ENCODE measurements at places on chromosomes 1 and 21. TPM values are rescaled to one million over a fixed set of nuclear protein-coding genes. Genes with fewer than 3 reads are reported as not detected.

The DOP1B gene
- 3.8 TPM for polyA plus RNA-seq

The DENND2D gene
- 192 TPM for polyA plus RNA-seq

- no peak for DNase-seq
Observed at GRCh38 chr1:87231703-87232367, 96.8 kb upstream of the LMO4 start.

GRCh38 chr1:33762962-33763361, 100.9 kb upstream of the HMGB4 start:
- no peak for DNase-seq

GRCh38 chr1:78401148-78401547, 89.6 kb upstream of the PTGFR start:
- DNase-seq: no peak

DNA sequence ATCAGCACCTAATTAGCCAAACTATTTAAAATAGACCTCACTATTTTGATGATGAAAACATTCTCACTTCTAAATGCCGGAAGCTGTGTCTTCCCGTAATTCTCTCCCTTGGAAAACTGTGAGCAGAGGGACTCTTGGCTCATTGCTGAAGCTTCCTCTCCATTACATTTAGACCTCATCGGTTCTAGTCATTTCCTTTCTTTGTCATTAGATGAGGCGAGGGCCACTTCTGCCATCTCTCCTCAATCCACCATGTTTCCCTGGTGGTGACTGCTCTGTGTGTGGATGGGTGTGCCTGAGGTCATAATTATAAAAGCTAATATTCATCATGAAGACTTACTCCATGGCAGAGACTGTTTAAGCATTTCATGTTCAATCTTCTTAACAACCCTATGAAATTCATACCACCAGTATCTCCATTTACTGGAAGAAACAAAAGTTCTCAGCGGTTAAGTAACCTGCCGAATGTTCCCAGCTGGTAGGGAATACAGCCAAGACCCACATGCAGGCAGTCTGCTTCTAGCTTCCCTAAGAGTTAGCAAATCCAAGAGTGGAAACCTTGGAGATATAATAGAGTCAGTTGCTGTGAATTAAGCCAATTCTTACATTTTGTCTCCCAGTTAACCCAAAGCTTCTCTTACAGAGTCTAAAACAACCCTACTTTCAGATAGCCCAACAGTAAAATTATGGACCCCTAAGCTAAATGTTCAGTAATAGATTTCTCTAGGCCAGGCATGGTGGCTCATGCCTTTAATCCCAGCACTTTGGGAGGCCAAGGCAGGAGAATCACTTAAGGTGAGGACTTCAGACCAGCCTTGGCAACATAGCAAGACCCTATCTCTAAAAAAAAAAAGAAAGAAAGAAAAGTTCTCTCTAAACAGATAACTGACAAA, 156.2 kb downstream of the ZBTB18 start:
- no peak for DNase-seq

DNA sequence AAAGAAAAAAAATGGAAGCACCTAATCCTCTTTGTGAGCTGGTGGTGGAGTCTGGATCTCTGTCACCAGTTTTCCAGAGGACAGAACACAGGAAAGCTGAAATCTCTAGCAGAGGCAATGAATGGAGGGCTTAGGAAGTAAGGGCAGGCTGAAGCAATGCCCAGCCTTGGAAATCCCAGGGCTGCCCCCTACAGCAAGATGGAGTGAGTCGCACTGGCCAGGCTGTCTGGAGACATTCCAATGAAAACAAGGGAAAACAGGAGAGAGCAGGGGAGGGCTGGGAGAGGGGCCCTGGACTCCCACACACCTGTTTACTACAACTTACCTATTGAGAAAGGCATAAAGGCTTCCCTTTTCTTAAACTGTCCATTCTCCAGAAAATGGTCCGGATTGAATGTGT, 25.9 kb downstream of the CYP2J2 start:
- no peak for DNase-seq

- DNase-seq: no peak
Observed at GRCh38 chr1:24503059-24503751, 569 bp downstream of the RCAN3 start.

DNA sequence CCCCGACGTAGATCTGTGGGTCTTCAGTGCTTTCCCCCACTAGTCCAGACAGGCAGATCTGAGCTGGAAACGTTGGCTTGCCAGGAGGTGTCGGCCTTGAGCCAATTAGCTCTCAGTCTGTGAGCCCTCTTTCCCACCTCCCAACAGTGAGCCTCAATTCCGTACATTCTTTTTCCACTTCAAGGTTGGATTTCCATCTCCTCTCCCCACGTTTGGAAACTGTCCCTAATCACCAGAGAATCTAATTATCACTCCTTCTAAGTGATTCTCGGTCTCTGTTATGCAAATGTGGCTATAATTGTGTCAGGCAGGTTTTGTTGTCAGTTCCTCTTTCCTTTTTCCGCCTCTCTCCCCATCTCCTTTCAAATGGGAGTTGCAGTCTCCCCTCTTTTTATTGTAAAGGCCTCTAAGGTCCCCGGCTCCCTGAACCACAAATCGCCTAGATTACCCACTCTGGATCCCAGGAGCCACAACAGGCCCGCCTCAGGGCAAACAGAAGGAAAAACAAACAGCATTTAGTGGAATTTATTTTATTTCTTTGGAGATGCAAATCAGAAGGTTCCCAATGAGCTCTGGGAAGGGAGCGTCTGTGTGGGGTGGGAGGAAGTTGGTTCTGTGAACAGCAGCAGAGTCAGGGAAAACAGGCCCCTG, 29.4 kb upstream of the LRRN2 start:
- no peak for DNase-seq

GRCh38 chr1:200154069-200154767, 126.7 kb downstream of the NR5A2 start:
- peak; percentile 38 for DNase-seq

DNA sequence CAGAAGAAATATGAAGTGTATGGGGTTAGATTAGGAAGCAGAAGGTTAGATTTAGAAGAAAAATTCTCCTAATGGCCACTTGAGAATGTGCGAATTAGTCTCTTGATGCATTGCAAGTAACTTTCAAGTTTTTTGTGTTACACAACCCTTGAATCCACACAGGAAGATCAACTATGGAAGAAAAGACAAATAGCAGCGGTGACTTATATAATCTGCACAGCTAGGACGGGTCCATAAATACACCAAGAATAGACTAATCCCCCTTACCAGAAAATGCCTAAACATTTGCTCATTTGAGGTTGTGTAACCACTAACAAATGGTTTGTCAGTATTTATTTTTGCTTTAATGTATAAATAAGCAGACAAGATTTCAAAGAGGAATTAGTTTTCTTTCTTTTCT, 182.6 kb downstream of the TGFB2 start:
- DNase-seq: no peak

DNA sequence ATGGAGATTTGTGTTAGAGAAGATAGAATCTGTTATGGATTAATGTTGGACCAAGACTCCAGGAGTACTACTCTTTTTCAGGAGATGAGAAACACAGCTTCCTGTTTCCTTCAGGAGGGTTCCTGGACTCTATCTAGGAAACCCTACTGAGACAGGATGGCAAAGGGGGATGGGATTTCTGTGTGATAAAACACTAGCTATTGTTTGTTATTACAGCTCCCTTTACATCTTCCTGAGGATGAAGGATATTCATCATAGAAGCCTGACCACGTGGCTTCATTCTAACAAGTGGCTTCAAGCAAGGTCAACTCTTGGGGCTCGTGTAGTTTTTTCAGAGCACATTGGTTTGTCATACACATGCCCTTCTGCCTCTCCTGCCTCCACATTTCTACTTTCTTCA, 33.3 kb downstream of the RGL1 start:
- DNase-seq: no peak

DNA sequence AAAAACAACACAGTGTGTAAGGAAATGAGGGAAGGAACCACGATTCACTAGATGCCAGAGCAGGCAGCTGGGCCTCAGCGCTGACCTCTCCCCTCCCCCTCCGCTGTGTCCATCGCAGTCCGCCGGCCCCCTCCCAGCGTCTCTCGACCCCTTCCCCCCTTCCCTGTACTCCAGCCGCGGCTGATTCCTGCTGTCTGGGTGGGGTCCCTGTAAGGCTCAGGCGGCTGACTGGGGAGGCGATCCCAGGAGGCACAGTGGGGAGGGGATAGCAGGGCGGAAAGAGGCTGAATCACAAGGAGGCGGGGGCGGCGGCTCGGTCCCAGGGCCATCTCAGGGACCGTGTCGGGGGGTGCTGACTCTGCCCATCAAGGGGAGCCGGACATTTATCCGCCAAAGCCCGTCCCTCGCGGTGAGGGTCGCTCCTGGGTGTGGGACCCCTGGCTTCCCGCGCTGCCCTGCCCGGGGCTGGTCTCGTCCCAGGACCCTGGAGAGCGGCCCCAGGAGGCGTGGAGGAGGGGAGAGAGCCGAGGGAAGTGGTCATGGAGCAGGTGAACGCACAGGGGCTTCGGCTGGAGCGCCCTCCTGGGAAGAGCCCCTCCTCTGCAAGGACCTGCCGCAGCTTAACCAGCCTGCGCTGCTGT, 241.9 kb downstream of the PTPRU start:
- DNase-seq: no peak

All from naive thymus-derived CD4-positive, alpha-beta T cell (primary cell).